ENCODE measurements at places on chromosomes 5 and 9.

DNA sequence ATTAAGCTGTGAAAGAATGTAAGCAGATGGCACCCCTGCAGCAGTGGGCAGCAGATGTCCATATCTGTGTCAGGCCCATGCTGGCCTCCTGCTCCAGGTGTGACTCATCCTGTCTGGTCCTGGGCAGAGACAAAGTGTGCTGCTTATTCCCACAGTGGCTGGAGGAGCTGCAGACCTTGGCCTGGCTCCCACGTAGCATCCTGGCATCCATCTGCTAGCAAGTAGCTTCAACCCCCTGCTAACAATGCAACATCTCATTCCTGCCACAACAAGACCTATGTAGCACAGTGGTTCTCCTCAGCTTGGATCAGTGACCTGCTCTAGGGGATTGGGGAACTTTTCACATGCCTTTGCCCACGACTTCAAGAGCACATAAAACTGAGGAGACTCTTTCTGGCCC is 126.4 kb upstream of the SLC12A2 start:
- DNase-seq, result no peak

DNA sequence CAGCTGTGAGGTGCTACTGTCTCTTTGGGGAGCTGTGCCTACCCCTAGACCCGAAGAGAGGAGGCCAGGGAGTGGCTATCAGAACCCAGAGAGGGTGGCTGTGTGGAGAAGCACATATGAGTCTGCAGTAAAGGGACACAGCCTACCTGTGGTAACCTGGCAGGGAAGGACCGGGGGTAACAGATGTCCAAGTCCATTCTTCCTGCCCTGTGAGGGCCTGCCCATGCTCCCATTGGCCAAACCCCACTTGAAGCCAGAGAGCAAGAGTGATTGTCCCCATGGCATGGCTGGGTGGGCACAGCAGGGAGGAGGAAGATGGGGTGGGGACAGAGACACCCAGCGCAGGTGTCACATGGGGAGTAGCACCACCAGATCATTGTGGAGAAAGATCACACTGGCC is 39.3 kb downstream of the BOD1 start:
- DNase-seq, result no peak

- no peak for DNase-seq
These were observed 10.7 kb downstream of the LOX start for GRCh38 chr5:122067390-122067789.

DNA sequence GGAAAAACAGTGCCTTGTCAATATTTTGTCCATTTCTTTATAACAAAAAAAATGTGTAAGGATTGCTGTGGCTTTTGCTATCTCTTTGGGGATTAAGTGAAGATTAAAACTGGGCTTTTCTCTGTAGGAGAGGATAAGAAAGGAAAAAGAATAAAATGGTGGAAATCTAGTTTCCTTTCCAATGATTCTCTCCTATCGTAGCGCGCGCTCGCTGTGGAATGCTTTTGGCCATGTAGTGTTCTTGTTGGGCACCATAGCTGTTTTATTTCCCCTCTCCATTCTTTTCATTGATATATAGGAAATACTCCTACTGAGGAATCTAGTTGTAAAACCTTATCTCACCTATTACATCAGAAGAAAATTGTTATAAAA is 1.5 kb downstream of the STXBP1 start:
- DNase-seq, result no peak

DNA sequence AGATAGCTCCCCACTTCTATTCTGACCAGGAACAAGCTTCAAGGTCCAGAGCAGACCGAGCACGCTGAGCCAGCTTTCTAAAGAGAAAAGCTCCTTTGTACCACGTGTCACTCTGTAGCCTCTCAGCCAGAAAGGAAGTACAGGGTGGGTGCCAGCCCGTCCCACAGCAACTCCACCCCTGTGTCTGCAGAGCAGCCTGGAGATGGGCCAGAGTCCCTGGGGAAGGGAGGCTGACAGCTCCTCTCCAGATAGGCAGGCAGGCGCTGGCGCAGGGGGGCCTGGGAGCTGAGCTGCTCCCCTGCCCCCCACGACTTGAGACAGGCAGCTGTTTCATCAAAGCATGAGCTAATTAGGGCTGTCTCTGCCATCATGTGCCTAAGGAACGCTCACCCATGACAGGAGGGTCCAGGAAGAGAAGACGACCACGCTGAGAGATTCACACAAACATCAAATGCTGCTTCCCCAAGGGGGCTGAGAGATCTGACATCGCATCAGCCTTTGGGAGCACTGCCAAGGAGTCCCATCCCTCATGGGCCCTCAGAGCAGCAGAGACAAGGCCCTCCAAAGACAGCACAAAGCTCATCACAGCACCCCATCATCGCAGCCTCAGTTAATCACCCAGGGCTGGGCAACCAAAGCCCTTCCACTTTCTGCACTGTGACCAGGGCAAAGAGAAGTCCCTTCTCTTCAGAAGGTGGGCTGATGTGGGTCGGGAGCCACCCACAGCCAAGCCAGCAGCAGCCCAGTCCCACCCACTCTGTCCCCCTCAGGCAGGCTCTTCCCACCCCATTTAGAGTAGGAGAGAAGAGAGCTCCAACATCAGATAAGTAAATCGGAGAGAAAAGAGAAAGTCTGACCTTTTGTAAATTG is 78.5 kb upstream of the LRRTM2 start:
- DNase-seq, result peak; percentile 63

DNA sequence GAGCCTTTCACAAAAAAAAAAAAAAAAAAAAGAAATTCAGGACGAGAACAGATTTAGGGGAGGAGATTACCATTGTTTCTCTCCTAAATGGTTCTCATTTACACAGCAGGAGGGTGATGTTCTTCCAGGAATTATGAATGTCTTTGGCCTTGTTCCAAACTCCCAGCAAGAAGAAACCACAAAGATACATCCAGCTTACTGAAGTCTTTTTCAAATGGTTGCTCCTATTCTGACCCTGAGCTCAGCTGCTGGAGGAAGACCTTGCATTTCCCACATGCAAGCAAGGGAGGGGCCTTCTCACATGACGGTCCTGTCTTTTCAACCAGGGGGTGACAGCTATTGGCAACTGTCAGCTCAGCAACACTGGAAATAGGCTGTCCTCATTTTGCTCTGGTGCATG is 203.0 kb upstream of the VLDLR start:
- DNase-seq, result no peak

- DNase-seq, result no peak
These were observed 30.0 kb downstream of the S1PR3 start for GRCh38 chr9:89021154-89021803.

GRCh38 chr5:174505621-174506020 is 218.8 kb upstream of the MSX2 start:
- no peak for DNase-seq

DNA sequence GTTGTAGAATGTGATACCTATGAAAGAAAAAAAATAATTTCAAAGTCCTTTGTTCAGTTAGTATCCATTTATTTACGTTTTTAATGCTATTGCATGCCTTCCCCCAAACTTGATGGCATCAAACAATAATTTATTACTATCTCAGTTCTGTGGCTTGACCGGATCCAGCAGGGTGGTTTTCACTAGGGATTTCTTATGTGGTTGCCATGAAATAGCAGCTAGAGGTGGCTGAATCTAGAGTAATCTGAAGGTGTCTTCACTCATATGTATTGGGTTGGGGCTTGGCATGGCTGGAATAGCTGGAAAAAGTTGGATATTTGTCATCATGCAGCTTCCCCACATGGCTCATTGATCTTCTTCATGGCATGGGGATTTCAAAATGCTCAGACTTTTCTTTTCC is 619.3 kb upstream of the ZNF608 start:
- DNase-seq, result no peak

DNA sequence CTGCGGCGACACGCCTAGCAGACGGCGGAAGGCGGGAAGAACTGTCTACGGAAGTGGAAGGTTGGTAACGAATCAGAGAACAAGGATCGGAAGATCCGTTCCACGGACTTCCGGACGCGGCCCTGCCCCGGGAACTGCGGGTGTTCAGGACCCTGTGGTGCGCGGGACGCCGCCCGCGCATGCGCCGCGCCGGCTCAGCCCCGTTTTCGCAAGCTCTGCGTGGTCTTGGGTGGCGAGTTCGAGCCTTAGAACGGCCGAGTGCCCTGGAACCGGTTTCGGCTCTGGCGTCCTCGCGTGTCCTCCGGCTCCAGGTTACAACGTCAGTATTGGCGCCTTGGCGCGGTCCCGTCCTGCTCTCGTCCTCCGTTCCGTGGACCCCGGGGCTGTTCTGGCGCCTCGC is 515 bp upstream of the RNU6ATAC start:
- DNase-seq, result no peak

GRCh38 chr5:90590-91547 is 1.1 kb upstream of the PLEKHG4B start:
- no peak for DNase-seq

- no peak for DNase-seq
These were observed 160.2 kb upstream of the FTMT start for GRCh38 chr5:121691478-121691877.

DNA sequence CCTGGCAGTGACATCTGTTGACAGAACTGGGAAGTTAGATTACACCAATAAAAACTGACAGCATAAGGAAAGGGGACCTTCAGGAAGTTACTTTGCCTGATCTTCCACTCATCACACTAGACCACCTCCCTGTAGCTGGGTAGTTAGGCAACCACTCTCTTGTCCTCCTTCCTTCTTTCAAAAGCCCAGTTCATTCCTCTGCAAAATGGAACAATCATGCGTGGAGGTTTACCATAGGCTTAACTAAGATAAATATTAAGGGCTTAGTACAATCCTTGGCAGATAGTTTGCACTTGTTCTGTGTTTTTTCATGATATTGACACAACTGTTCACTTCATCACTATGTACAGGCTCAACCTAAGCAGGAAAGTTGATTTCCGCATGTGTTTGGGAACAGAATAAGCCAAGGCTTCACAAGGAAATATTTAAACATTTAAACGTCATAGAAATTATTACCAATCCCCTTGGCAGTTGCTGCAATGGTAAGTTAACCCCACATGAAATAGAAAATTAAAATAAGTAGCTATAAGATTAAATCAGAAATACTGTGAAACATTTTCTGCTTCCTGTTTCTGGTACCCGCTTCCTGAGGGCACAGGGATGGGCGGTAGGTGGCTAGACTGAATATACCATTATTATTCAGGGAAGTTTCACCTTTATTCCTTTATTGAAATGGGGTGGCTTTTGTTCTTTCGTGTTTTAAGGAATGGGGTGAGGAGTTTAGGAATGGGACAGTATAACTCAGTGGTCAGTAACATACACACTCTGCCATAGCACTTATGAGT is 9.9 kb upstream of the PTGER4 start:
- DNase-seq, result no peak

- no peak for DNase-seq
These were observed 110.0 kb upstream of the PTGER4 start for GRCh38 chr5:40569546-40570270.

DNA sequence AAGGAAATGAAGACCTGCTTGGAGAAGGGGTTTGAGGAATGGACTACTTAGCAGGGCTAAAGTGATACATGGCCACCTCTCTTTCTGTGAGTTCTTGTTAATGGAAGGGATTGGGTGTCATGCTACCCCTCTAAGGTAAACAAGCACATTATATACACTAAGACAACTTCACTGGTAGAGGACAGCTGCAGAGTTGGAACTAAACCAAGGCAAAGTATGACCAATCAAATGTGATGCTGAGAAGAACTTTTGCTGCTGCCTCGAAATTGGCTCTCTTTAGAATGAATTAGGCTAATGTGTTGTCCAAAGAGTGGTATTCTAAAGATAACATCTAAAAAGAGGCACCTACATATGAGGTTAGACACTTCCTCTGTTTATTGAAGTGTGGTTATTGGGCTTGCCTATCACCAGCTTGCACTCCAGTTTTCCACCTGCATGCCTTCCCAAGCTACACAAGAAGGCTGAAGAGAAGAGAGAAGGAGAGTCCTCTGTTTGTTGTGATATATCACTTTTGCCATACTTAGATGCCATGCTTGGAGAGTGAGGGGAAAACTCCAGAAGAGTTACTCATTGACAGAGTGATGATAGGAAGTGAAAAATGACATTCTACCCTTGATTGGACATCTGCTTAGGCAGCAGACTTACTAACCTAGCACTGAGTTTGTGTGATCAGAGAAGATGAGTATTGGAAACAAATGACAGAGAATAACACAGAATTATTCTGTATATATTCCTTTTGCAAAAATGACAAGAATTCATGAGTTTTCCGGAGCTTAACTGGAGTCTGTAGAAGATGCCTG is 536.1 kb downstream of the ZNF608 start:
- no peak for DNase-seq

DNA sequence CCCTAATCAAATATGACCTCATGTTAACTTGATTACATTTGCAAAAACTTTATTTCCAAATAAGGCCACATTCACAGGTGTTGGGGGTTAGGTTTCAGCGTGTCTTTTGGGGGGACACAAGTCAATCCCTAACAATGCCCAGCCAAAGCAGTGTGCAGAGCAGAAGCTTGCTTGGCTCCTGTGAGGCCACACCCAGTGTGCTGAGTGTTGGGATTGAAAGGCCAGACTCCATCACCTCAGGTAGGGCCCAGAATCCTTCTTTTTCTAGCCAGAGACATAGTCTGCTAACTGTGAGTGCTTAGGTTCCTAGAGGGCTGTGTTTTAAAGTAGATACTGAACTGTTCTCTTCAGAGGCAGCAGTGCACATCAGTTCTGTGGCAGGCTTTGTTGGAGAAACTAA is 27.9 kb downstream of the KDM4C start:
- DNase-seq, result peak; percentile 33

DNA sequence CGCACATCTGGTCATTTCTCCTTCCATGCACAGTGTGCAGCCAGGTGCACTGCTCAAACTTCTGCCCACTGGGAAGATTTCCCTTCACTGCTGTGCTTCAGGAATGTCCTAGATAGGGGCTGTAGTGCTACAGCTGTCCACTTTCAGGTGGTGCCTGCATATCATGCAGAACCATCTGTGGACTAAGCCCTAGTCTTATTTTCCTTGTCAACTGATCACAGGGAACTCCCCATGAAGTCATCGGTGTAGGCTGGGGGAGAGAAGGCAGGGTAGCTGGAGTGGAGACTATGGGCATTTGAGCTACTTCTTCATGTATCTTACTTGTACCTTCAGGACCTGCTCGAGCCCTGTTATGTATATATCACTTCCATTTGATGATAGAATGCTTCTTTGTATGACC is 150.9 kb upstream of the PLCXD3 start:
- no peak for DNase-seq

GRCh38 chr5:36006163-36006562 is 15.0 kb upstream of the UGT3A1 start:
- no peak for DNase-seq

GRCh38 chr5:59559323-59559722 is 334.2 kb downstream of the PDE4D start:
- DNase-seq, result no peak

GRCh38 chr5:78429332-78429980 is 69.0 kb downstream of the SCAMP1 start:
- DNase-seq, result no peak

- DNase-seq, result peak; percentile 61
These were observed 18.1 kb upstream of the ZFR start for GRCh38 chr5:32462618-32463017.

DNA sequence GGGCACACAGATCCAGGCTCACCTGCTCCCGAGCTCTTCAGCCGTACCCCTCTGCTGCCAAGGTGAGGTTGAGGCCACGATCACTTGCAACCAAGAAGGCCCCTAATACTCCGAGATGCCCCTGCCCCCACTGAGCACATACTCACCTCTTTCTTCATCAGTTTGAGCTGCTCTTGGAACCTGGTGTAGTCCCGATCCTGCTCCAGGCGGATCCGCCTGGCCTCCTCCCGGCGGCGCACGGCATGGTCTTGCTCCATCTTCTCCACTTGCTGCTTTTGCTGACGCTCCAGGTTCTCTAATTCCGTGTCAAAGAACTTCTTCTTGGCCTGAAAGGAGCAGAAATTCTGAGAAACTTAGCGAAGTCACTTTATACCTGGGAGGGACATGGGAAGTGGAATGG is 75.7 kb upstream of the FBXW11 start:
- no peak for DNase-seq

GRCh38 chr9:98654247-98654646 is 54.5 kb downstream of the GABBR2 start:
- no peak for DNase-seq

Measured in activated CD8-positive, alpha-beta memory T cell treated with anti-CD3 and anti-CD28 coated beads for 24 hours (primary cell).